ENCODE measurements at places on chromosomes 7 and 10.

DNA sequence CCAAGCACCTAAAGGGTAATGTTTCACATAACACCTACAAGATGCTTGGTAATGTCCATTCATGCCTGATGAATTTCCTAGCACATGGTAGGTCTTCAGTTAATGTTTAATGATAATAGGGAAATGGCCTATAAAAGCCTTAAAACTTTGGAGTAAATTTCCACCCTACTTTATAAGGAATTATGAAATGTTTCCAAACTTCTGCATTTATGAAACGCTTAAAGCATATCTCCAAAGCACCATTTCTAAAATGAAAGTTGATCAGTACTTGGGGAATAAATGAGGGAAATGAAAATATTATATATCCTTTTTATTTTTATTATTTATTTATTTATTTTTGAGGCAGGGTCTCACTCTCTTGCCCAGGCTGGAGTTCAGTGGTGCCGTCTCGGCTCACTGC lies 51.8 kb downstream of the INPP5F start:
- no peak for DNase-seq

GRCh38 chr10:7411671-7412128 lies 866 bp upstream of the SFMBT2 start:
- DNase-seq = no peak

GRCh38 chr10:7233259-7233991 lies 177.4 kb downstream of the SFMBT2 start:
- no peak for DNase-seq

DNA sequence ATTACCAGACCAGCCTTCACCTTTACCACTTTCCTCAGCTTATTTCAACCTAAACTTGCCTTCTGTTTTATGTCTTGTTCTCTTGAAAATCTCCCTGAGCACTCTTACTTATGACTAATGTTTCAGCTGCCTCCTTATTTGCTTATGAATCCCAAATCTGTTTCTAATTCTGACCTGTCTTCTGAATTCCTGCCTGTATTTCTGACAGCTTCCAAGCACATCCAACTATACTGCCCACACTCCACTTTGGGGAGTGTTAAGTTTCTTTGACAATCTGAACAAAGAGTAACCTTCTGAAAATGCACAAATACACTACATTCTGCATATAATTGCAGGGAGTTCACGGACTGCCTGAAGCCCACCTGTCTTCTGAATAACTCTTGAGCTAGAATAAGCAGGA lies 48.7 kb downstream of the ARMC3 start:
- DNase-seq = no peak

DNA sequence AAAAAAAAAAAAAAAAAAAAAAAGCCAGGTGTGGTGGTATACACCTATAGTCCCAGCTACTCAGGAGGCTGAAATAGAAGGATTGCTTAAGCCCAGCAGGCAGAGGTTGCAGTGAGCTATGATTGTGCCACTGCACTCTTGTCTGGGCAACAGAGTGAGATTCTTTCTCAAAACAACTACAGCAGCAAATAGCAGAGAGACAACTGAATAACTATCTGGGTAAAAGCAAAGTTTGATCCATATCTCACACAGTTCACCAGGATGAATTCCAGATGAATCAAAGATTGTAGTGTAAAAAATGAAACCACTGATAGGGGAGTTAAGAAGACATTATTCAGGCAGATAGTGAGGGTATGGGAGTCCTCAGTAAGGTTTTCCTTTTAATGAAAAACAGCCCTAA lies 11.4 kb upstream of the NUB1 start:
- no peak for DNase-seq

DNA sequence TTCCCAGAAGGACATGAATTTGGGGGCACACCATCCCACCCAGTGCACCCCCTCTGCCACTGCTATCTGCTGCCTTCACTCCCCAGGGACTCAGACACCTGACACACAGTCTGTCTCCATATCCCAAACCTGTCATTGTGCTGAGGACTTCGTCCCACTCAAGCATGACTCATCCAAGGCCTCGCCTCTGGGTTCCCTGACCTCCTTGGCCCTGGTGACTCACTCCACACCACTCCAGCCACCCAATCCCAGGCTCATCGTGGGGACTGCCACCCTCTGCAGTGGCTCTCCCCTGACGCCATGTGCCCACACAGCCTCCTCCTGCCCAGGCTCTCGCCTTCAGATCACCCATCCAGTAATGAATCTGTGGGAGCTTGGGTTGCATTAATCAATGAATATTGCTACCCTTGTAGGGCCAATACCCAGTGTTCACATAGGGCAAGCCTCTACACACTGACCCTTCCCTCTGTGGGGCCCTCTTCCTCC lies 6.6 kb upstream of the INSIG1 start:
- no peak for DNase-seq

DNA sequence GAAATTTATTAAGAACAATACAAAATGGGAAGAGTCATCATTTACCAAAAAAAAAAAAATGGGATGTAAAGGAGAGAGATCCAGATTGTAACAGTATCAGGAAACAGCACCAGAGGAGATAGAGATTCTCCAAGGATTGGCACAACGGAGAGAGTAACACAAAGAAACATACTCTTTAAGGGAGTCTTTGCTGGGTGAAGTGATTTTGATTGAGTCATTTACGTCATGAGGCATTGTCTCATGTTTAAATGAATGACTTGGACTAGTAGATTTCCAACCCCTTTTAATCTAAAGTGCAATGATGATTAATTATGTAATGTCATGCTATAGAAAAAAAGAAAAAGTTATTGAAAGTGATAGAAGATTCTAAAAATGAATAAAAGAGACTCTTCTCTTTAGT lies 68.8 kb downstream of the ITGB8 start:
- peak; percentile 94 for DNase-seq

DNA sequence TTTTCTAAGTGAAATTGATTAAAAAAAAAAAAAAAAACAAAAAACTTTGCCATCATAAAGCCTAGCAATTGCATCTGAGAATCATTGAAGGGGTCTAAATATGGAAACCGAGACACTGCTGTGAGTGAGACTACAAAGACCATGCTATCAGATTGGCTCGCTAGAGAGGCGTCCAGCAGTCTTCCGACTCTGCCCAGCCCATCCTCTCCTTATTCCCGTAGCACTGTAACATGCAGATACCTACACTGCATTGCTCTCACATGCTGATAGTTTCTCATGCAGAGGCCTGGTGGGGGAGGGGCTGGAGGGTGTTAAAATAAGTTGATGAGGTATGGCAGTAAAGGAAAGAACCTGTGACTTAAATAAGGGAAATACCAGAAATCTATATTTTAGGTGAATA lies 130.7 kb downstream of the NRF1 start:
- no peak for DNase-seq

- no peak for DNase-seq
Observed at GRCh38 chr7:138001529-138002095, at the start of gene CREB3L2. TSS of gene CREB3L2 (minus strand) at chr7:138002086. CDS start at chr7:138001705, 381 bp downstream.

DNA sequence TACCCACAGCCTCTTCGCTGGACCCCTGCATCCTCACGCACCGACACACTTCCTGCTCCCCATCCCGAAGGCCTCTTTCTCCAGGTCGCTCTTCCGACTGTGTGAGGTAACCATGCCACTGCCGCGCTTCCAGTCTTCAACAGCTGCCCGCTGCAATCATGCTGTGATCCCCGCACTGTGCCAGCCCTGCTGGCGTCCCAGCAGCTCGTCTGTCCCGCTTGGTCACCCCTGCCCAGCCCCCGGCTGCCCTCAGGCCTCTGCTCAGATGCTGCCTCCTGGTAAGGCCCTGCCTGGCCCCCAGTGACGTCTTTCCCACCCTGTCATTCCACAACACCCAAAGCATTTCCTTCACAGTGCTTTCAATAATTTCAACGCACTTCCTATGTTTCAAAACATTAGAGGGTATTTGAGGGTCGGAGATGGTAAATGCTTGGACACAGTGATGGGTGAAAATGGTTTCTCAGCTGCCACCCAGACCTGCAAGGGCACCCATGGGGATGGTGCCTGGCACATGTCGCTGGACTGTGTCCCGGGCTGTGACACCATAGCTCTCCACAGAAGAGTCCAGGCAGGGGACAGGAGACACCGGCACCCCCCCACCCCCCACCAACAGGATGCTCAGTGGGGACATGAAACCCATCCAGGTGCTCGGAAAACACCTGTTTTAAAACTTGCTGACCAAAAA lies 125.2 kb downstream of the MAD1L1 start:
- DNase-seq = no peak

DNA sequence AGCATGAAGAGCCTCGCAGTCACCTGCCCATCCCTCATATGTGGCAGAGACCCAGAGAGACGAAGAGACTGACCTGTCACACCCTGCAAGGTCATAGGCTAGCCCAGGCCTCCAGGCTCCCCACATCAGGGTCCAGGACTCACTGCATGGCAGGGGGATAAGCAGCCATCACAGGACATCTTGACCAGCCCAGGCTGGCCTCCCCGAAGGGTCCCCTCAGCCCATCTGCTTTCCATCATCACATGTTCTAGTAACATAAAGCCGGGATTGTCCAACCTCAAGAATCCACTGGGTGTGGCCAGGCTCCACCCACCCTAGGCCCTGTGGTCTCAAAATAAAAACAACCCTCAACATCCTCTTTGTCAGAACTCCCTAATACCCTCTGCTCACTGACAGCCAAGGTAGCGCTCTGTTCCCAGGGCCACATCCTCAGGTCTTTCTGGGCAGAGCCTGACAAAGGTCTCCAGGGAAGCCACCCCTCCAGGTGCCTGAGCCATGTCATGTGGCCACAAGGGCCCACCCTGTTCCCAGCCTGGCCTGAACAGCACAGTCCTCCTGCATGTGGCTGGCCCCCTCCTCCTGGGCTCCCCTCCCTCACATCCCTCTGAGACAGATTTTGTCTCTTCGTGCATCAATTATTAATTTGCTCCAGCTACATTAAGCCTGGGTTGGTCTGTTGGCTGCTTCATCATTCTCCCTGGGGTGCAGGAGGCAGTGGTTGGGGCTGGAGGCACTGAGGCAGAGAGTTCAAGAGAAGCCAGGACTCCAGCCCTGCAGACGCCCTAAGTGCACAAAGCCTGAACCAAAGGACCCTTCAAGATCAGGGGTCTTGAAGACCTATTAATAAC lies 131.8 kb upstream of the UNC5B start:
- DNase-seq = peak; percentile 25

GRCh38 chr7:10718768-10719167 lies 254.9 kb upstream of the PHF14 start:
- DNase-seq = no peak

DNA sequence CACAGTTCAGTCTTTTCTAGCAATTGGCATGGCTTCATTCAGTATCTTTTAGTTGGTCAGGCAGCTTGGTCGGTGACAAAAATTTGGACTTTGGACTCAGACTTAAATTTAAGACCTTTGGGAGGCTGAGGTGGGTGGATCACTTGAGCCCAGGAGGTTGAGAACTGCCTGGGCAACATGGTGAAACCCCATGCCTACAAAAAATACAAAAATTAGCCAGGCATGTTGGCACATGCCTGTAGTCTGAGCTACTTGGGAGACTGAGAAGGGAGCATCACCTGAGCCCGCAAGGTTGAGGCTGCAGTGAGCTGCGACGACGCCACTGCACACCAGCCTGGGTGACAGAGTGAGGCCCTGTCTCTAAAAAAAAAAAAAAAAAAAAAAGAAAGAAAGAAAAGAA lies 19.5 kb upstream of the ITPRID1 start:
- DNase-seq = no peak

All from foreskin melanocyte (primary cell).